ENCODE measurements at places on chromosomes 4 and X.

GRCh38 chr4:89906777-89907521 is 12.3 kb downstream of the MMRN1 start:
- no peak for DNase-seq

DNA sequence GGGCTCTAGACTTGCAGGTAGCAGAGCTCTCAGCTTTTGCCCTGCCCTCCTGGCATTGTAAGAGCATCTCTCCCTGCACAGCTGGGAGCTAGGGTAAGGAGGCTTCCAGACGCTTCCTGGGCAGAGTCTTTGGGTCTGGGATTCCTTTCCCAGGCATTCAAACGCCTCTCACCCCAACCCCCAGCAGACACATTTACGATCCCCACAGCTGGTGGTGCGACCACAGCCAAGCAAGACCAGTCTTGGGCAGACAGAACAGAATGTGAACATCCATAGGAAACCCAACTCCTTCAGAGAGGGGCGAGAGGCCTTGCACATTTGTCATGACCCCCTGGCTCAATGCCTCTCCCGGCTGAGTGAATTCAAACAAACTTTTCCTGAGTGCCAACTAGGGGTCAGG is 38.1 kb upstream of the CD99L2 start:
- no peak for DNase-seq

DNA sequence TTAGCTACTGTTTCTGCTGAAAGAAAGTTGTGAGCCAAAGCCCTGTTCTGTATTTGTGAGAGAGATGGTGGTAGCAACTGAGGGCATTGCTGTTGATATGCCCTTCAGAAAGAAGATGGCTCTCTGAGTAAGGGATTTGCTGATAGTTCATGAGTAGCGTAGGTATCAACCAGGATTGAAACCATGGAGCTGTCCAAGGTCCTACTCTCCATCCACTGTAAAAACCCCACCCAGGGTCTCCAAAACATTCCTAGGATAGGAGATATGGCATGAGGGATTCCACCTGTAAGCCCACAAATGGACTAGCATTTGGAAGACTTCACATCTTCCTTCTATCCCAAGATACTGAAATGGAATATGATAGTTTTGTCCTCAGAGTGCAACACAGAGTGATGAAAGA is 277.1 kb upstream of the PRKX start:
- no peak for DNase-seq

- no peak for DNase-seq
These were observed 5.1 kb upstream of the DGAT2L6 start for GRCh38 chrX:70172221-70172620.

DNA sequence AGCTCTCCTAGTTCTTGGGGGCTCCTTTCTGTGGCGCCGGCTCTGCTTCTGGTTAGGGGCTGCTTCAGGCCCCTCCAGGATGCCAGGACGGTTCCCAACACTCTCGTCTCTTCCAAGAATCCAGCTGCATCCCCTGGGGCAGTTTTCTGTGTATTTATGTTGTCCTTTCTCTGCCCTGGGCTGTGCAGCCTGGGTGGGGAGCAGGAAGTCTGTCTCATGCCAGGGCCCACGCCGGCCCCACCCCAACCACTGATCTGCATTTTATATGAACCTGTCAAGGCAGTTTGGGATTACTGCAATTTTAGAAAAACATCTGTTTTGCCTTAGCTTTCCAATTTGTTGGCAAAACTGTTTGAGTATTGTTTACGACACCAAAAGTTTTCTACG is 14.6 kb downstream of the CTBP1 start:
- DNase-seq, result no peak

DNA sequence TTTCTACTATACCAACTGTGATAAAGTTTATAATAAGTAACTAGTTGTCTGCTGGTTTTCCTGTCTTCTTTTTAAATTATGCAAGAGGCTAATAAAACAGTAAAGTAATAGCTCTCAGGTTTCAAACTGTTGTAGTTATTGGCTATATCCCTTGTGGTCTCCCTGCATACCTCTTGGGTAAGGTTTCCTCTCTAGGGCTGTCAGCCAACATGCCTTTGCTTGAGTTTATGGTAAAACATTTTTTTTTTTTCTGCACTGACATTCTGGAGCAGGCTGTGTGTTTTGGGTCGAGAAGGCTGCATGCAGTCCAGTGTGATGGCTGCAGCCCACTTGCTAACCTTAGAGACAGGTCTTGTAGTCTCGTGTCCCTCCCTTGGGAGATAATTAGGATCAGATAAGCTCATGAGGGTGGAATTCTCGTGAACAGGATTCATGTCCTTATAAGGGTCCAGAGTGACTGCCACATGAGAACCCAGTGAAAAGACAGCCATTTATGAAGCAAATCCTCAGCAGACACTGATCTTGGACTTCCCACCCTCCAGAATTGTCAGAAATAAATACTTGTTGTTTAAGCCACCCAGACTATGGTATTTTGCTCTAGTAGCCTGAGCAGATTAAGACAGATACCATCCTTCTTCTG is 831.2 kb downstream of the CCSER1 start:
- DNase-seq, result no peak

- DNase-seq, result no peak
These were observed 68.8 kb downstream of the TECRL start for GRCh38 chr4:64340218-64341110.

DNA sequence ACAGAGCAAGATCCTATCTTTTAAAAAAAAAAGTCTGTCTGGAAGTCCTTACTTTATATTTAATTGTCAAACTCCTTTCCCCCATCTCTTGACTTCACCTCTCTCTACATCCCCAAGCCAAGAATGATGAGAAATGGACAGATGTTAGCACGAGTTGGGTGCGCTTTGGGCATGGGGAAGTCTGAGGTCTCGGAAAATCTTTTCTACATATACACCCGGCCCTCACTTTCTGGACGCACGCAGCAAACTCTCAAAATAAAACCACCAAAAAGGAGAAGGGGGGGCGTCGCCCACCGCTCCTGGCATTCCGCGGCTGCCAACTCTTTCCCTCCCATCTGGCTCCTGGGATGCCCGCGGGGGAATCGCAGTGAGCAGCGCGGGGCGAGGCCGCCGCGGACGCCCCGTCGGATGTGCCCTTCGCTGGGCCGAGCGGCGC is 756 bp downstream of the IGFBP7 start:
- no peak for DNase-seq

DNA sequence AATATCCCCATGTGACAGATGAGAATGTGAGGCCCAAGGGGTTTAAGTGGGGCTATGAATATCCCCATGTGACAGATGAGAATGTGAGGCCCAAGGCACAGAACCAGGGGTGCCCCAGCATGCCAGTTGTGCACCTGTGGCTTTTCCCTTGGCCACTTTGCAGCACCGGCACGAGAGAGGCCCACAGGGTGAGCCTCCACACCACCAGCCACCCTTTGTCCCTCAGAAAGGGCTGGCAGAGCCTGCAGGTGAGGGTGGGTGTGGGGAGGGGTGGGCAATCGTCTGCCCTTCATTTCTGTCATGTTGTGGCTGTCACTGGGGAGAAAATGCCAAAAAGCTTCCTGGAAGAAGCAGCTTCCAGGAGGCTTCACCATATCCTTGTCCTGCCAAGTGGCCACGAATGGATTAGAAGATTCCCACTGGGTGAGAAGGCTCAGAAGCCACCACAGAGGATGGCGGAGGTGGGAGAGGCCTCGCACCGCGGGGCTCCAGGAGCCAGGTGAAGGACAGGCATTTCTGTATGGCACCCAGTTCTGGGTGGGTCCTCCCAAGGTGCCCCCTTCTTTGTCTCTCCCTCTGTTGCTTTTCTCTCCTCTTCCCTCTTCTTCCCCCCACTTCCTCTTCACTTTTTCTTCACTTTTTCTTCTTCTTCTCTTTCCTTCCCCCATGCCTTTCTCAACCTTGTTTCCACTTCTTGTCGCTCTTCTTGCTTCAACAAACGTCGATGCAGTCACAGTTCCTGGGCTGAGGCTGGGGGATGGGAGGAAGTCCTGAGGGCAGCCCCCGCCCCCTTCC is 469 bp upstream of the GPR78 start:
- no peak for DNase-seq

DNA sequence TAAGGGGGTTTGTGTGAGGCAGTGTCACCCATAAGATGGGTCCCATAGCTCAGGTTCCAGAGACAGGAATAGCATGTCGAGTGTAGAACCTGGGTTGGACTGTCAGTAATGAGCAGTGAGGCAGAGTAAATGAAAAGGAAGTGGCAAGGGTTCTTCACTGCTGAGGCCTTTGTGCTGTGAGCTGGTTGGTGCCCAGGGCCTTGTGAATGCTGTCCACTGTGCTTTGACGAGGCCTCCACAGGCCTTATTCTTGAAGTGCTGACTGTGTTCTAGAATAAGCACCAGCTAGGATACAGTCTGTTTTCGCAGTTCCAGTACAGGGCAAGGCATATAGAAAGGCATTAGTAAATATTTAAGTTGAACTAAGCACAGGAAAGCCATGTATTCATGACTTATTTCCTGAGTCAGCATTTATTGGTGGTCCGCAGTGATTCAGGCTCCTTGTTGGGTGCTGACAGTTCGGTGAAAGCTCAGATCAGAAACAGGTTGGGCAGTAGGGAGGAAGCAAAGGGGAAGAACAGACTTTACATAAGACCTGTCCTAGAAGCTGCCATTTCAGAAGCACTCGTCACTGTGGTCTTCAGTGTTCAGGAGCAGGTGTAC is 25.6 kb upstream of the TADA2B start:
- no peak for DNase-seq

GRCh38 chr4:156754832-156755570 is 216.6 kb downstream of the PDGFC start:
- no peak for DNase-seq

DNA sequence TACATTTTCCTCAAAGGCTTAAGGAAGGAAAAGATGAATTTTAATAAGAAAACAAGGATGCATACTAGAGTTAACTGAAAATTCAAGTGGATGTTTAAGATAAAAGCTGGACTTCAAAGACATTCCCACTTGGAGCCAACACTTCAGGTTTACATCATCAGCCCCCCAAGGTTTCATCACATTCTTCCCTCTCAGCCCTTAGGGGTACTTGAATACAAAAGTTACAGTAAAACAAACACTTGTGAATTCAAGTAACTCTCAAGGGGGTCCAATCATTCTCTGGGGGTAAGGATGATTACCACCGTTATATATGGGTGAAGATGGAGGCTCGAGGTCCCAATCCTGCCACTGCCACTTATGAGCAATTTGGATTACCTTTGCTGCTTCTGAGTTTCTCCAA is 36.1 kb downstream of the STARD8 start:
- no peak for DNase-seq

GRCh38 chr4:174474457-174475075 is 47.7 kb downstream of the HPGD start:
- no peak for DNase-seq

- peak; percentile 16 for DNase-seq
These were observed 2.9 kb downstream of the AR start for GRCh38 chrX:67546496-67547423.

- no peak for DNase-seq
These were observed 113.8 kb upstream of the FAM9B start for GRCh38 chrX:9147726-9148125.

DNA sequence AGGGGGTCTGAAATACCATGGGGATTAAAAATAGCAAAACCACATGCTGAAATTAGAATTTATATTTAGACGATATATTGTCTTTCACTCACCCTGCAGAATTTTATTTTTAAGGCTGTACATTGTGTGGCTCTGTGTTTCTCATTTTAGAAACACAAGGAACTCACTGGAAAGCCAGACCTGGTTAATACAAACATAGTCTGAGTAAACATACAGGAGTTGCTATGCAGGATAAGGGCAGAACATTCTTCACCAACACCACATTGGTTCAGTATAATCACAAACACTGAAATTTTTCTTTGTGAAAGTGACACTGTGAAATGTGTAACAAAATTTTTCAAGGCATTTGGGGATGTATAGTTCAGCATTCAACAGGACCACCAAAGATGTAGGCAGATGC is 115.5 kb downstream of the ARX start:
- no peak for DNase-seq

DNA sequence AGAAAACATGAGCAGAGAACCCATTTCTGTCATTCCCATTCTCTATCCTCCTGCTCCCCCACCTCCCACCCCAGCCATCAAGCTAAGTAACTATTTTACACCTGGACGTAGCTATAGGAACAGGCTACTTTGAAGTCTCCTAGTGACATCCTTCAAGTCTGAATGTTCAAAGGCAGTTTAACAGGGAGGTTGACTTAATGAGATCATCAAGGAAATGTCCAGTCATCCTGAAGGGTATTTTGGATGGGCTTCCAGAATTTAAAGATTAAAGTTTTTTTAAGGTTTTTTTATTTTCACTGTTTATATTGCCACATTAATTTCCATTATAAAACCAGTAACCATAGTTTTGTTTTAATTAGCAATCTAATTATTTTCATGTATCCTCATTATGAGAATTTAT is 41.1 kb downstream of the HPF1 start:
- no peak for DNase-seq

DNA sequence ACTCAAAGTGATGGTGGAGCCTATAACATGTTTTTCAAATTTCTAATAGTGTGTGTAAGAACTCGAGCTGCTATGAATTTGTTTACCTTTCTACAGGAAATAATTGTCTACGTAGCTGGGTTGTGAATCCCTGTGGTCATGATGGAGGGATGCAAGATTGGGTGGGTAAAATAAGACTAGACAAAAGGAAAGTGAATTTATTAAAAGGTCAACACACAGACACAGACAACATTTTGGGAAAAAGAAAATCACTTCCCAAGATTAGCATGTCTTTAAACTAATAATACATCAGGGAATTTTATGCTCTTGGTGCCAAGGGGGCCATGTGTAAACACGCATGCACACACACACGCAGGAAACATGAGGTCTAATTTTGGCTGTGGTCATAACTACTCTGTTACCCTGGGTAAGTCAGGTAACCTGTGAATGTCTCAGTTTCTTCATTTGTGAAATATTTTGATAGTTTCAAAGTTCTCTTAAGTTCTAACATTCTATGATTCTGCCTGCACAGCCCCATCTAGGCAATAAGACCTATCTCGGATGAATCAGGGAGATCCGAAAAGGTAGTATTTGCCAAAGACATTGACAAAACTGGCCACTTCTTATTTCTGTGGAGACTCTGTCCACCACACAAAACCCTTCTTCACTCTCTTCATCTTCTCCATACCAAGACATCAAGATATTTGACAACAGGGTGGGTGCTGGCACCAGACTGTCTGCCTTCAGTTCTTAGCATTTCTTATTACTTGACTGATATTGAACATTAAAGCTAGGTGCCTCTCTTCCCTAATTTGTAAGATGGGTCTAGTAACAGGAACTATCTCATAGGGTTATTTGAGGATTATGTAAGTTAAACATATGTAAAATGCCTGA is 1.6 kb upstream of the UNC5C start:
- DNase-seq, result no peak

DNA sequence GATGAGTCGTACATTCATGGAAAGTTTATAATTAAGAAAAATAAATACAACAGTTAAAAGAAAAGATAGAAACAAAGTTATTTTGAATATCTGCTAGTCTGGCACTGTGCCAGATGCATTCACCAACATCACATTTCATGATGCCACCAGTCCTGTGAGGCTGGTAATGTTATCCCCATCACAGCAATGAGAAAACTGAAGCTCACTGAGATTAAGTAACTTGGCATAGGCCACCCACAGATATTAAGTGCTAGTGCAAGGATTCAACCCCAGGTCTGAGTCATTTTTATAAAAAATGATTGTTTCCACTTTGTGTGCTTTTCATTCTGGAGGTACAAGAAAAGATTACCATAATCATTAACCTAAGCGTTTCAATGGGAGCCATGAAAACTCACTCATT is 65.0 kb upstream of the IL15 start:
- no peak for DNase-seq
